NCI-H524 (cell line): ENCODE measurements at places on chromosomes 5 and 9.

DNA sequence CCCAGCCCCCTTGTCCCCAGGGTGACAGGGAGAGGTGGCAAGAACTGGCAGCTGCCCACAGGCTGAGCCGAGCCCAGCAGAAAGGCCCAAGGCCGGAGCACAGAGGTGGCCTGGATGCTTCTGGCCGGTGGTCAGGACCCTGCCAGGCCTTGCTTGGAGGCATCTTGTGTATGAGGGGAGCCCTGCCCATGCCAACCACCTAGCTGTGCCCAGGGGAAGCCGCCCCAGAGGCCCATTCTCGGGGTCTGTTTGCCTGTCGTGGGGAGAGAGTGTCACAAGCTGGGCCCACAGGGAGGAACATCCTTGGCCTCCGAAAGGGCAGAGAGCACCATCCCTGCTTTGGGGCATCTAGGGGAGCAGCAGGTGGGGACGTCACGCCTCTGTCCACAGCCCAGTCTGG is 10.0 kb downstream of the NKD2 start:
- no peak for DNase-seq

- no peak for DNase-seq
These were observed 37.4 kb upstream of the SSBP2 start for GRCh38 chr5:81788329-81788728.

GRCh38 chr5:90477621-90478215 is 3.1 kb downstream of the POLR3G start:
- no peak for DNase-seq

DNA sequence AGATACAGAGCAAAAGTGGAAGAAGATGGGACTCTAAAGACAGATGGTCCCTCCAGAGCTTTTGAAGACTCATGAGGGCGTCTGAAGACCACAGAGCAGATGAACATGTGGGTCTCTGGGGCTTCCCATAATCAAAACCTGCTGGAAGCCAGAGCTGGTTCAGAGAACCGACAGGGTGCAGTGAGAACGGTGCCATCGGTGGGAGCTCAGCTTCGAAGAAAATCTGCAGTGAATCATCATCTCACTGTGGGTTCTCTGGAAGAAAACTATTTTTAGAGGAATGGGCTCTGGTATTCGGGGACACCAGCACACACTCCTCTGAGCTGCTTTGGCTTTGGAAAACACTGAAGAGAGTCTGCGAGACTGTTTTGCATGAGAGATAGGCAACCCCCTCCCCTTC is 222.4 kb upstream of the PANK3 start:
- DNase-seq: no peak

DNA sequence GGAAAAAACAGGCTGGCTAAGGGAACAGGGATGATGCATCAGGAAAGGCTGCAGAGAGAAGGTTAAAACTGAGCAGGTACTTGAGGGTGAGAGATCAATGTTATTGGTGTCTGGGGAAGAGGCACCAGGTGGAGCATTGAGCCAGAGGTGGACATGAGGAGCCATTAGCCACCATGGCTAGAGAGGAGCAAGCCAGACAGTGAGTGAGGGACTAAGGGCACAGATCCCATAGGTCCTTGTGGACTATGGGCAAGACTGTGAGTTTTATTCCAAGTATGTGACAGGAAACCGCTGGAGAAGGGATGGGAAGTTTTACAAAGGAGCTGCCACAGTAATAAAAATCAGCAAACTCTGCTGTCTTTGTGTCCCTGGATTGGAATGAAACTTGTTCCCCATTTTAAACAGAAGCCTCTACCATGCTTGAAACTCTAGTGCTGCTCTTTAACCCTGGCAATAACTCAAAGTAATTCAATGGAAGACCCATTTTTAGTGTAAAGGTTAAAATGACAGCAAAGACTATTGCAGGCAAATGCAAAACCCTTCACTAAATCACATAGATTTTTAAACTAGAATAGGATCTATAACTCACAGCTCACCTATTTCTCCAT is 349.8 kb downstream of the ENC1 start:
- DNase-seq: no peak

GRCh38 chr9:98465799-98466198 is 210.3 kb upstream of the TBC1D2 start:
- DNase-seq: peak; percentile 73

DNA sequence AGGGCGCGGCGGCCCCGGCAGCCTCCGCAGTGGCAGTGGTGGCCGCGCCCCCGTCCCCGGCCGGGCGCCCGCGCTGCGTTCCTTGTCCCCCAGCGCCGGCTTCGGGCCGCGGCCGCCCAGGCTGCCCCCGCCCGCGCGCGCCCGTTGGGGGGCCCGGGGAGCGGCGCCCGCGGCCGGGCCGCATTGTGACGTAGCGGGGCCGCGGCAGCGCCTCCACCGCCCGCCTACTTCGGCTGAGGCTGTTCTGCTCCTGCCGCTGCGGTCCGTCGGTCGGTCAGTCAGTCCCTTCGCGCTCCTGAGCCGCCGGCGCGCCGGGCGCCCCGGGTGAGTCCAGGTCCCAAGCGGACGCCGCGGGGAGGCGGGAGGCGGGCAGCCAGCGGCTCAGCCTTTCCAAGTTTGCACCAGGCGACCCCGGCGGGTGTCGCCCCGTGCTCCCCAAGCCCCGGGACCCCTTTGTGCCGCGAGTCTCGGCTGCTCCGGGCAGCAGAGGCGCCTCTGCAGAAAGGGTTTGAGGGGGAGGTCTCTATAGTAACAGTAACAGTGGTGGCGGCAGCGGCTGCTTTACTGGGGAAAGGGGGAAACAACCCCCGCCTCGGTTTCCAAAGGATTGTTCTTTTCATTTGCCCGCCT is at the start of gene SNCAIP:
Gene SNCAIP, plus strand, starts transcription at position 277 of the 630 bp plus-strand sequence. CDS start 78,898 bp downstream, outside the sequence.
- no peak for DNase-seq

DNA sequence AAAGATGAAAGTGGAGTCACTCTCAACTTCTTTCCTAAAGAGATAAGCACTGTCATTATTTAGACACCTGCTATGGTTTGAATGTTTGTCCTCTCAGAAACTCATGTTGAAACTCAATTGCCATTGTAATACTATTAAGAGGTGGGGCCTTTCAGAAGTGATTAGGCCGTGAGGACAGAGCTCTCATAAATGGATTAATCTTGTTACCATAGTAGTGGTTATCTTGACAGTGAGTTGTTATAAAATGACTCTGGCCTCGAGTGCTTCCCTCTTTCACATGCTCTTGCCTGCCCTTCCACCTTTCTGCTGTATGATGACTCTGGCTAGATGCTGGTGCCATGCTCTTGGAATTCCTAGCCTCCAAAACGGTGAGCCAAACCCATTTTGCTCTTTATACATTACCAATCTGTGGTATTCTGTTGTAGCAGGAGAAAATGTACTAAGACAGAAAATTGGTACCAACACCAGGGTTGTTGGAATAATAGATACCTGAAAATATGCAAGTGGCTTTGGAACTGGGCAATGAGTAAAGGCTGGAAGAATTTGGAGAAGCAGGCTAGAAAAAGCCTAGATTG is 38.0 kb downstream of the GDA start:
- peak; percentile 37 for DNase-seq

- DNase-seq: no peak
These were observed 107.2 kb downstream of the RASGRF2 start for GRCh38 chr5:81067406-81067805.

- no peak for DNase-seq
These were observed 70.3 kb downstream of the MAP1B start for GRCh38 chr5:72177538-72177937.

GRCh38 chr5:162382839-162383238 is 315.3 kb downstream of the GABRG2 start:
- no peak for DNase-seq

DNA sequence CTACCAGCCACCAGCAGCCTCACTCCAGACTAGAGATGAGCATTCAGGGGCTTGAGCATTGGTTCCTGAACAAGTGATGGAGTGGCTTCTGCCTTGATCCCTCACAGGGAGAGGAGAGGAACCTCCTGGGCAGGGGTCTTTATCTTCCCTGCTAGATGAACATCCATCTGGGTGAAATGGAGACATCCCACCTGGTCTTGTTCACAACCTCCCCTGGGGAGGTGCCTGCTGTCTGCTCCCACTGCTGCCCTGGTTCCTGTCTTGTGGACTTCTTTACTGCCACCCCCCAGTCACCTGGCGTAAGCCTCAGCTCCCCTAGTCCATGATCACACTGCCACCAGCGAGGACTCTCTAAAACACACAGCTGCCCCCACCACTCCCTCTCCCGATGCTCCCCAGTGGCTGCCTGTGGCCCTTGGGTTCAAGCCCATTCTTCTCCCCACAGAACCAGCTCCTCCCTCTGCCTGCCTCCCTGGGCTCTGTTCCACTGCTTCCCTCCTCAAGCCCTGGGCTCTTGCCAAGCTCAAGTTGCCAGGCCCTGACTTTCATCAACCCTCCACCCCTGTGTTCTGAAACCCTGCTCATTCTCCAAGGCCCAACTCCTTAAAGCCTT is 51.5 kb downstream of the COL15A1 start:
- DNase-seq: no peak
